ENCODE measurements at places on chromosomes 11 and 22.

- DNase-seq, result no peak
These were observed 11.1 kb downstream of the YAP1 start for GRCh38 chr11:102121329-102121728.

GRCh38 chr22:23388517-23388890 lies 191.6 kb downstream of the IGLL1 start:
- no peak for DNase-seq

- peak; percentile 75 for DNase-seq
These were observed 13.0 kb upstream of the MYEOV start for GRCh38 chr11:69280994-69281393.

DNA sequence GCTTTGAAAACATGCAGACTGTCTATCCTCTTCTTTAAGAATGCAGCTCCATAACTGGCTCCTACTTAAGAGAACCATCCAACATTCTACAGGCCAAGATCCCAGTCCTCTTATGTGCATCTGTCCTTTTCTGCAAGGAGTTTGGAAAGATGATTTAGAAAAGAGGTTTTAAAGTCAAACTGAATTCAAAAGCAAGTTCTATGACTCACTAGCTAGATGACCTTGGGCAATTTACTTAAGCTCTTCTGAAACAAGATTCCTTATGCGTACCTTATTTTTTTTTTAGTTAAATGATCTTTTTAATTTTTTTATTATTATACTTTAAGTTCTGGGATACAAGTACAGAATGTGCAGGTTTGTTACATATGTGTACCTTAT lies 29.2 kb downstream of the GUCY1A2 start:
- no peak for DNase-seq

DNA sequence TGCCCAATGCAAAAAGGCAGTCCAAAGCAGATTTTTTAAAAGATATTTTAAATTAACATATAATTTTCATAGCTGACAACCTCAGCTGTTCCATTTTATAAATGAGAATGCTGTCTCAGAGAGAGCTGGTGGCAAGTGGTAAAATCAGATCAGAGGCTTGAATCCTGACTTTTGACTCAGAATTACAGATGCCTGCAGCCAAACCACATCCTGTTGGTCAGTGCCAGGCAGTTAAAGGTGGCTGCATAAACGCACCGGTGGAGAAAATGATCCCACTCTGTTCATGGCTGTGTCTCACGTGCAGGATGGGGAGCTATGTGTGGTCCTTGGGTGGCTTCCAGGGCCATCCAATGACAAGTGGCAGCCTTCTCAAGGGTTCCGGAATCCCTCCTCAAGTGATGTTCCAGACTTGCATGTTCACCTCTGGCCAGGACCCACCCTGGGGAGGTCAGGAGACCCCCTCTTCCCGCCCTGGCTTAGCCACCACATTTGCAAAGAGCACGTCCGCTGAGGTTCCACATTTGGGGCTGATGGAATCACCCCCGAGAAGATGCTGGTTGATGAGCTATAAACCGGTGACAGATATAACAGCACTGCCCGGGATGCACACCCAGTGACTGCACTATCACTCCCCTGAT lies 155.5 kb downstream of the SHANK2 start:
- DNase-seq, result no peak

DNA sequence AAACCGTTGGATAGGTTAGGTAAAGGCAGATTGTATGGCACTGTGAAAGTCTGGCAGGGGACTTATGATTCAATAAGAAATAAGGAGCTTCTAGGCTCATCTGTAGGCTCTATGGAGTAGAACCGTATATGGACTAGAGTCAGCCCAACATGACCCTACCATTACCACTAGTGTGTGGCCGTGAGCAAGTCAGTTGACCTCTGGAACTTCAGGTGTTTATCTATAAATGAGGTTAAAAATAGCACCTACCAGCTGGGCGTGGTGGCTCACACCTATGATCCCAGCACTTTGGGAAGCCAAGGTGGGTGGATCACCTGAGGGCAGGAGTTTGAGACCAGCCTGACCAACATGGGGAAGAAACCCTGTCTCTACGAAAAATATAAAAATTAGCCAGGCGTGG lies 4.4 kb downstream of the HINFP start:
- DNase-seq, result no peak

- peak; percentile 75 for DNase-seq
These were observed 41.0 kb upstream of the APLNR start for GRCh38 chr11:57277845-57278720.

DNA sequence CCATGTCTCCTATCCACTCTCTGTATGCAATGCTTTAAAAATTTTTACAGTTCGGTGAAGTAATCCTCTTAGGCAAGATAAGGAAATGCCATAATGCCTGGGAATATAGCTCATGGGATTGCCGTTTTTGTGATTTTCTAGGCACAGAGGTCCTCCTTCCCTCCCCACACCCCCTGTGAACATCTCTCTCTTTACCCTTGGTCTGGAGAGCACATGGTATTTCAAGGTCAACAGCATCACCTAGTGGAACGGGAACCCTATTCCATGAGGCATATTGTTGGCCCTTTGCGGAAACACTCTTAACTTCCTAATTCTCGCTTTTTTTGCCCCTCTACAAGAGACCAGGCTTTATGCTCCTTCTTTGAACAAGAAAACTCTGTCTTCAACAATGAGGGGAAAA lies 8.8 kb downstream of the NXPE4 start:
- no peak for DNase-seq

GRCh38 chr11:124732230-124732629 lies 7.5 kb upstream of the NRGN start:
- no peak for DNase-seq

DNA sequence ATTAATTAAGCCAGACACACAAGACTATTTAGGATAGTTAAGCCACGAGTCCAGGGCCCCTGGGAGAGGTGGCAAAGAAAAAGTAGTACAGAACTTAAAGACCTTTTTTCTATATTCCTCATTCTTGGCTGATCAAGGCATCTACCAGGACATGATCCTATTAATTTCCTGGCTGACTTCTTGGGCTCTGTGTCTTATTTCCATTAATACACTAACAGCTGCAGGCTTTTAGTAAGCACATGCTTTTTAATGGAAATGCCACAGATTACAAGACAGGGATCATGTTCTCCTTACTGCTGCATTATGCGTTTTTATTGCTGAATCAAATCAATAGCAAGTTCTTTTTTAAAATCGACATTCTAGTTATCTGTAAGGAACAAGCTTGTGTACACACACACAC lies 35.2 kb downstream of the BTG4 start:
- no peak for DNase-seq

- no peak for DNase-seq
These were observed 600.1 kb downstream of the INSC start for GRCh38 chr11:15714641-15715399.

DNA sequence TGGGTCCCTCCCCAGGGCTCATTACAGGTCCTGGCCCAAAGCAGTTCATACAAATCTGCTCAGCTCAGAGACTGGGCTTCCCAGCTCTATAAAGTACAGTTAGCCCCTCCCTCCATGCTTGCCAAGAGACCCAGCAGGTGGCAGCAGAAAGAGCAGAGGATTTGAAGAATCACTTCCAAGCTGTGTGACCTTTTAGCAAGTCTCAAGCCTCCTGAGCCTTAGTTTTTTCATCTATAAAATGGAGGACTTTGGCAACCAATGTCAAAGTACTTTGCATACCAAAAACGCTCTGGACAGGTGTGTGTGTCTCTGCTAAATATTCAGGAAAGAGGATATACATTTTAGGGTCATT lies 26.6 kb downstream of the RELT start:
- DNase-seq, result peak; percentile 39

- DNase-seq, result peak; percentile 95
These were observed 6.2 kb upstream of the NEAT1 start for GRCh38 chr11:65416341-65416824.

- no peak for DNase-seq
These were observed 88.2 kb downstream of the FCHSD2 start for GRCh38 chr11:73053964-73054363.

GRCh38 chr11:92329137-92329536 lies 104.5 kb downstream of the FAT3 start:
- DNase-seq, result no peak

DNA sequence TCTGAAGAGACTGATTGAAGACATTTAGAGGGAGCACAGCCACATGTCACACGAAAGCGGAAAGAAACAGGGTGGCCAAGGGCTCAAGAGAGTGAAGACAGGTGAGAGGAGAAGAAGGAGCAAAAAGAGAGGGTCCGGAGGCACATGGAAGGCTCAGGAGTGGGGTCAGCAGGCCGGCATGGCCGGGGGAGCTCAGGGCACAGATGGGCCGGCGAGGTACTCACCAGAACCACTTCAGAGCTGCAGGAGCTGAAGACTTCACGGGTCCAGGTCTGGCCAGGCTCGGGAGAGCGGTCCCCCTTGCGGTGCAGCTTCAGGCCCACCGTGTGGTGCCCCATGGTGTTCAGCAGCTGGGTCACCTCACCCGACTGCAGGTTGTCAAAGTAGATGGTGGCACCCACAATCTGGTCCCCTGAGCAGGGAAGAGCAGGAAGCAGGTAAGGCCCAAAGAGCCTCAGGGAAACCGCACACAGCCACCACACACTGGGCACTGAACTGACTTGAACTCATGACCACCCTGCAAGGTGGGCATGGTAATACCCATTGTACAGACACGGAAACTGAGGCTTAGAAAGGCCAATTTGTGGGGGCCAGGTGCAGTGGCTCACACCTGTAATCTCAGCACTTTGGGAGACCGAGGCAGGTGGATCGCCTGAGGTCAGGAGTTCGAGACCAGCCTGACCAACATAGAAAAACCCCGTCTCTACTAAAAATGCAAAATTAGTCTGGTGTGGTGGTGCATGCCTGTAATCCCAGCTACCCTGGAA lies 11.6 kb downstream of the AHNAK start:
- no peak for DNase-seq

- peak; percentile 33 for DNase-seq
These were observed 13.1 kb downstream of the ADM start for GRCh38 chr11:10317776-10318526.

DNA sequence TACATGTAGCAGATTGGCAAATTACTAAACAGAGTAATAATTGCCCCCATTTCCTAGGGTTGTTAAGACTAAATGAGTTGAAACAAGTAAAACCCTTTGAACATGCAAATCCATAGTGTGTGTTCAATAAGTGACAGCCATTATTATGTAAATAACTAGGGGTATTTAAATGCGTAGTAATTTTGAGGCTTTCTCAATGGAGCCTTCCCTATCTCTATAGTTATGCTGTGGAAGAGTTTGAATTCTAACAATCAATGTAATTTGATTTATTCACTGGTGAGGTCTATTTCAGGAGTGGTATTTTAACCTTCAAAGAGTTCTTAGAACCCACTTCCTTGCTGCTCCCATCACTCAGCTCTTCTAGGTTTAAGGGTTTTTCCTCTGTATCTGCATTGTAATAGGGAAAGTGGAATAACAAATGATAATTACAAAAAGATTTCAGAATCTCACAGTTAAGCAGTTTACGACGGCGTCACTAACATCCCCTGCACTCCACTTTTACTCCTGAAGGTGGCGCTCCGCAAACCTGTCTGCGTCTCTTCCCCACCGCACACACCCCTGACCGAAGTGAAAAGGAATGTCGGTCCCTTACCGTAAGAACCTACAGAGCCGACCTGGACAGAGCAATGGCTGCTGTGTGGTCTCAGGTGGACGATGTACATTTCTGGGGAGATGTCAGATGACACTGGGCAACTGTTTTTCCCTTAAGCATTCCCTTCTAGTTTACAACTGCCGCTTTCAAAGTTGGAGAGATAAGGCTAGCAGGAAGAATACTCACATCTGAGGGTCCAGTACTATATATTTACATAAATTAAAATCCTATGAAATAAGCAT lies 80.8 kb downstream of the ZC3H12C start:
- DNase-seq, result peak; percentile 69

DNA sequence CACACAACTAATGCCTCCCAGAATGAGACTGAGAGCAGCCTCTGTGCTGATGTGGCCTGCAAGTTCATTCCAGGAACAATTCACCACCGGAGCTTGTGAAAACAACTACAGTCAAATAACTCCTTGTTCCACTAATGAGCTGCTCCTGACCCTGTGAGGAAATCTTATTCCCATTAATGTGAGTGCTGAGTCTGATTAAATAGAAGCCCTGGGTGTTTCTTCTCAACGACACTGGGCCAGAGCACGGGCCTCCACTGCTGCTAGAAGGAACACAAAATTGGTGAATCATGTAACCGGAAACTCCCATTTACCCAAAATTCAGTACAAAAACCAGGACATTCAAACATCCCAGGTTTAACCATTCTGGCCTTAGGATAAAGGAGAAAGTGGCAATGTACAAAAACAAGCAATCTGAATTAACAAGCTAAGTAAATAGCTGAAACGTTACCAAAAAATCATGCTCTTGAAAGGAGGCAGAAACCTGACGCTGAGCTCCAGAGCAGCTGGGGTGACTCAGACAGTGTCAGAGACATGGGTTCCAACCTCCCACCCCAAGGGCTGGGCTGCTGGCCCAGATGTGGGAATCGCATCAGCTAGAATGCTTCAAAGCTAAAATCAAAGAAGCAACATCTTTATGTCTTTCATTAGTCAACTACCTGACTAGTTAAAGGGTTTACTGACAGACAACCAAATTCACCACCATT lies 26.7 kb downstream of the SERGEF start:
- no peak for DNase-seq

DNA sequence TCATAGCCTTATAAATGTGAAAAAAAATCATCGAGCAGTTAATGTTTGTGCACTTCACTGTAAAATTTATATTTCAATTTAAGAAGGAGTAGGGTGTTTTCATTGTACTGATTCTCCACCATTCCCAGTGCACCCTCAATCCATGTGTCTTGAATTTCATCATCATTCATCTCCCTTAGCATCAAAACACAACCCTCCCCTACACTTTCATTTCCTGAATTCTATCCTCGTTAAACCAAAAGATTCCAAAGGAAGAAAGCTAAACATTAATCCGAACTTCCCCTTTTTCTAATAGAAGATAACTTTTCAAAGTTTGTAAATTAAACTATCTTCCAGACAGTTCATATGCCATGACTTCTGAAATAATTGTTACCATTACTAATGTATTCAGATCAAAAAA lies 34.1 kb upstream of the OR8B8 start:
- DNase-seq, result no peak

DNA sequence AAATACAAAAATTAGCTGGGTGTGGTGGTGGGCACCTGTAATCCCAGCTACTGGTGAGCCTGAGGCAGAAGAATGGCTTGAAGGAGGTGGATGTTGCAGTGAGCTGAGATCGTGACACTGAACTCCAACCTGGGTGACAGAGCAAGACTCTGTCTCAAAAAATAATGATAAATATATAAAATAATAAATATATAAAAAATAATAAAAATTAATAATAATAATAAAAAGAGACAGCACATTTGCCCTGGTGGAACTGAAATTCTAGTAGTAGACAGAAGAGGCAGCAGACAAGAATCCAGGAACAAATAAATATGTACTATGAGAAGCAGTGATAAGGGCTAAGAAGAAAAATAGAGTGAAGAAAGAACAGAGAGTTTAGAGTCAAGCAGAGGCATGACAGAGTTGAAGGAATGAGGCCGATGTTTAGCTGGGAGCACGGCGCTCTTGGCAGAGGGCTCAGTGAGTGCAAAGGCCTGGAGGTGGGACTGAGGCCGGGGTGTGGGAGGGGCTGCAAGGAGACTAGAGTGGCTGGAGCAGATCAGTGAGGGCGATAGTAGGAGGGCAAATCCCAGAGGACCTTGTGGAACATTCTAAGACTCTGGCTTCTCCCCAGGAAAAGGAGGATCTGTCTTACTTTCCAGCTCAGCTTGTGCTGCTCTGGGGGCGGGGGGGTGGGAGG lies 410.3 kb downstream of the MN1 start:
- no peak for DNase-seq

GRCh38 chr11:36574486-36574885 lies 6.7 kb downstream of the RAG1 start:
- no peak for DNase-seq
